NCI-H2029 treated with DMSO at 0.1 percent for 48 hours (cell line): ENCODE measurements at places on chromosomes 12 and 14.

DNA sequence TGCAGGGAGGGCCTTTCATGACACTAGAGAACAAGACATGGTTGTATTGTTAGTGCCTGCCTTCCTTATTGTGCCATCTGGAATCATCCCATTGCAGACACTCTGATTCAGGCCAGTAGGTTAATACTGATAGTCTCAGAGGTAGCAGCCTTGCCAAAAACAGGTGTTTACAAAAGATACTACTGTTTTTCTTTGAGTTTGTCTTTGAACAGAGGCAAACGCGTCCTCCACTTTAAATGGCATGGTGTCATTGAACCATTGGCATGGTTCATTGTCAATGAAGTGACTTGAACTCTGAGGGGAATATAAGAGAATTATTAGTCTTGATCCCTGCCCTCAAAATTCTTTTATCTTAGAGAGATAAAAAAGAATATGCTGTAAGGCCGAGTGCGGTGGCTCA is 4.2 kb downstream of the FNTB start:
- DNase-seq, result no peak

DNA sequence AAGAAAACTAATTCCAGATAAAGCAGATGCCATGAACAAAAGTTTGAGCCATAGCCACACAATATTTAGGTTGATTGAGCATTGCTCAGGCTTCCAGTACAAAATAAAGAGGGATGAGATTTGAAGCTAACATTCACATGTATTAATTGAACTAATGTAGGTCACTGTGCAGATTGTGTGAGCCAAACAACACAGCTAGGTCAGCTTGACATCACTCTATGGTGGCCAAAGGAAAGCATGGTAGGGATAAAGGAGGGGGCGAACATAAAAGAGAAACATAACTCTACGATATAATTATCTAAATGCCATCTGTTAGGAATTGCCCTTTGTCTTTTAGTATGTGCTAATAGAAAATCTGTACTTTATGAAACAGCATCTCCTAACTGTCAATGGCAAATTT is 477.7 kb upstream of the SYT1 start:
- no peak for DNase-seq

DNA sequence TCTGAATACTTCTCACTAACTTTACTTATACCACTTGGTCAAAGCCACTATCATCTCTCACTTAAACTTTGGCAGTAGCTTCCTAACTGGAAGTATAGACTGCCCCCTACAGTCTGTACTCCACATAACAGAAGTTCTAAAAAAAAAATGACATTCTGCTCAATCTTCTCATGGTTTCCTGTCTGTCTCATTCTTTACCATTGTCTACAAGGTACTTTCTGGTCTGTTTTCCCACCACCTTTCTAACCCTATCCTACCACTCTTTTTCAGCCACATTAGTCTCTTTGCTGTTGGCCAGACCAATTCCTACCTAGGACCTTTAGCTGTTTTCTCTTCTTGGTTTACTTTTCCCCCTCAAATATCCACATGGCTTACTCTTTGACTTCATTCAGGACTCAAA is 14.7 kb downstream of the CPSF6 start:
- DNase-seq, result no peak

- DNase-seq, result no peak
These were observed 197.1 kb upstream of the FAR2 start for GRCh38 chr12:28951935-28952334.

- no peak for DNase-seq
These were observed 194.1 kb upstream of the RASSF8 start for GRCh38 chr12:25764409-25764808.

GRCh38 chr12:50984586-50985298 is 32.4 kb downstream of the HIGD1C start:
- no peak for DNase-seq

- DNase-seq, result no peak
These were observed 42.1 kb upstream of the STRN3 start for GRCh38 chr14:31068235-31068634.

- DNase-seq, result no peak
These were observed 63.3 kb downstream of the TBX5 start for GRCh38 chr12:114342656-114343055.

DNA sequence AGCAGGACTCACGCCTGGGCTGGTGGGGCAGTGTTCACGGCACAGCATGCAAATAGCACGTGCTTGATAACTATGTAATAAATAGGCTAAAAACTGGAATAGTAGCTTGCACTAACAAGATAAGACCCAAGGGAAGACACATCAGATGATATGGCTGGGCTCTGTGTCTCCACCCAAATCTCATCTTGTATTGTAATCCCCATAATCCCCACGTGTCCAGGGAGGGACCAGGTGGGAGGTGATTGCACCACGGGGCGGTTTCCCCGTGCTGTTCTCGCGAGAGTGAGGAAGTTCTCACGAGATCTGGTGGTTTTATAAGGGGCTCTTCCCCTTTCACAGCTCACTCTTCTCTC is 46.9 kb downstream of the RIMBP2 start:
- DNase-seq, result no peak
